ENCODE measurements at places on chromosomes 12 and 14.

GRCh38 chr12:58452546-58452945, 467.8 kb downstream of the LRIG3 start:
- DNase-seq = no peak

GRCh38 chr14:30389134-30389876, 169.7 kb upstream of the G2E3 start:
- DNase-seq = no peak

GRCh38 chr12:49543914-49544815, 5.3 kb downstream of the KCNH3 start:
- DNase-seq = no peak

DNA sequence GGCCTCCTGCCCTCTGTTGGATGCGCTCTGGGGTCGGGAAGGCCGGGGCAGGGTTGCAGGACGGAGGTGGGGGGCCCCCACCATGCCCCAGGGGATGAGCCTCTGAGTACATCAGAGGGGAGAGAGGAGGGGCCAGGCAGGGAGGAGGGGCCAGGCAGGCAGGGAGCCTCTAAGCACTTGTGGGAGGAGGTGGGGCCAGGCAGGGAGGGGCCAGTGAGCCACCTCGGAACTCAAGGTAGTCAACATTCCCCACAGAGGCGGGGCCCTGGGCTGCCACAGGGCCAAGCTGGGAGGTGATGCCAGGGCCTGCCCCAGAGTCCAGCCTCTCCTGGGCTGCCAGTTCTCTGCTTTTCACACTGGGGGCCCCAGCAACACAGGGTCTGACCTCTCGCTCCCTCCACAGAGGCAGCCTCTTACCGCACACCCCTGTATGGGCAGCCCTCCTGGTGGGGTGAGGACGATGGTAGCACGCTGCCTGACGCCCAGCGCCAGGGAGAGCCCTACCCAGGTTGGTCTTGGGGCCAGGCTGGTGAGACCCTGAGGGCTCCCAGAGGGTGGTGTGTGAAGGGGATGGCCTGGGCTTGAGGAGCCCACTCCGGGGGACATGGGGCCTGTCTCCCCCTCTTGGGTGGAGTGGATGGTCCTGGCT, 17.4 kb downstream of the CEP170B start:
- peak; percentile 34 for DNase-seq

DNA sequence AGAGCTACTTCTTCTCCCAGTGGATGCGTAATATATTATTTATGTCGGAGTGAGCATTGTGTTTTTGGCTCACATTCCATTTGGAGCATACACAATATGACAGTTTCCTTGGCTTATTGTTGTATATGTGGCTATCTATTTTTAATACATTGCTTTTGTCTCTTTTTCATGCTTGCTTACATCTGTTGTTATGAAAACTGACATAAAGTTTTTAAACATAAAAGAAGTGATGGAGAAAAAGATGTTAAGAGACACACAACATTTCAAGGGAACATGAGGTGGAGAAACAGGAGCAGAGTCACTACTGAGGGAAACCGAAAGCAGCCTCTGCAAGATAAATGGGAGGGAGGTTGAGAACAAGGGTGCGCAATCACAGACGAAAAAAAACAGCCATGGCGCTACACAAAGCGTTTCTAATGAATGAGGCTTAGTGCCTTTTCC, 228.4 kb upstream of the NPAS3 start:
- DNase-seq = no peak

DNA sequence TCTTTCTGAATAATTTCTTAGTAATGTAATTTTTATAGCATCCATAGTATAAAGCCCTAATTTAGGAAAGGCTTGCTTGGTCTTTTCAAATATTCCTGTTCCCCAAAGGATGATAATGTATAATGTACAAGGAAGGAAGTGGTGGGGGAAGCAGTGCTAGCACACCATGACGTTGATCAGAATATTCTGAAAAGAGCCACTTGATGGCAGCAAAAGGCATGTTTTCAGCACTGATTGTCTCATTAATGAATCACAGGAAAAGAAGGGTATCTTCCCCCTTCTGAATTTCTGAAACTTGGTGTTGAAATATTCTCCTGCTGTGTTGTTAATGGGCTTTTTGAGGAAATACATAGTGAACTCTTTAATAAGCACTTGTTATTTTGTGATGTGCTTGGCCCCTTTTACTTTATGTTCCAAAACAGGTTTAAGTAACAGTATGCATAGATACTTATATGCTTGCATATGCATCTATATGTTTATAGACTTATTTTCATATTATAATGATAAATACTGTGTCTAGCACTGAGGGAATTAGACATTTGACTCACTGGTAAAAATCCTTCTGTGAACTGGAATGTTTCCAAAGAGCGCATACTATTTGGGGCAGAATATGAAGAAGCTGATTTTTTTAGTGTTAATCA, 122.0 kb downstream of the TMEM117 start:
- DNase-seq = peak; percentile 72

DNA sequence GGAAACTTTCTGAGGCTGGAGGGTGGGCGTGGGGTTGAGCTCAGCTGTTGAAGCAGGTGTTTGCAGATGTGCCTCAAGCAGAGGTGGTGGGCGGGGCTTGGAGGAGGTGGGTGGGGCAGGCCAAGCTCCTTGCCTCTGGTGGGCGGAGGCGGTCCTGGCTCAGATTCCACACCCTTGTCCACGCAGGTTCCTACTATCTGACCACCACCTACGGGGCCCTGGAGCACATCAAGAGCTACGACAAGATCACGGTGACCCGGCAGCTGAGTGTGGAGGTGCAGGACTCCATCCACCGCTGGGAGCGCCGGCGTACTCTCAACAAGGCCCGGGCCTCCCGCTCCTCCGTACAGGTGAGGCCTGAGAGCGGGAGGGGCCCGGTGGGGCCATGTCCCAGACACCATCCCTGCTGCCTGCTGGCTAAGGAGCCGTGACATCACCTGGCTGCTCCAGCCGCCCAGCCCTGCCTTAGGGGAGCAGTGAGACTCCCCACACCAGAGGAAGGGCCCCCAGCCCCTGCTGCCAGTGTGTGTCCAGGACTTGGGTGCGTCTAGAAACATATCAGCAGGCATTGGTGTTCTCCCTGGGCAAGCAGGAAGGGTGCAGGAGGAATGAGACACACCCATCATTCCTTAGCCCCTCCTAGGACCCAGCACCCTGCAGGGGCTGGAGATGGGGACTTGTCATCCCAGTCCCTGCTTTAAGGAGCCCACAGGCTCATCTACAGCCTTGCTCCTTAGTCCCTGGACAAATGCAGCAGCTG, 63.4 kb downstream of the LGMN start:
- DNase-seq = no peak

- peak; percentile 36 for DNase-seq
Measured at GRCh38 chr14:103880348-103881267, 33.2 kb upstream of the PPP1R13B start.

DNA sequence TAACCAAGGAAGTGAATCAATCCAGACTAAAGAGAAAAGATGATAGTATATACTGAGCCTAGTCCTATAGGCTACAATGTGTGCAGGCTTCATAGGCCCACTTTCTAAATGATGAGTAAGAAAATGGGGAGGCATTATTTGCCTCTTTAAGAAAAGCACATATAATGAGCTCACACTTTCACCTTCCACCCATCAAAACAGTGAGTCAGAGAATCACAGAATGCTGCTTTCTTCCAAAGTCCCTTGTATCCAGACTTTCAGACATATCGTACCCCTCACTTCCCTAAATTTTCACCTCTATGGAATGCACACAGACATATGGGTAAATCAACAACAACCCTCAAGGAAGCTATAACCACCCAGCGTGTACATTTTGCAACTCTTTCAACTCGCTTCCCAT, 286.4 kb upstream of the PRKD1 start:
- DNase-seq = no peak

- DNase-seq = no peak
Measured at GRCh38 chr12:75820848-75821578, 210.6 kb downstream of the PHLDA1 start.

DNA sequence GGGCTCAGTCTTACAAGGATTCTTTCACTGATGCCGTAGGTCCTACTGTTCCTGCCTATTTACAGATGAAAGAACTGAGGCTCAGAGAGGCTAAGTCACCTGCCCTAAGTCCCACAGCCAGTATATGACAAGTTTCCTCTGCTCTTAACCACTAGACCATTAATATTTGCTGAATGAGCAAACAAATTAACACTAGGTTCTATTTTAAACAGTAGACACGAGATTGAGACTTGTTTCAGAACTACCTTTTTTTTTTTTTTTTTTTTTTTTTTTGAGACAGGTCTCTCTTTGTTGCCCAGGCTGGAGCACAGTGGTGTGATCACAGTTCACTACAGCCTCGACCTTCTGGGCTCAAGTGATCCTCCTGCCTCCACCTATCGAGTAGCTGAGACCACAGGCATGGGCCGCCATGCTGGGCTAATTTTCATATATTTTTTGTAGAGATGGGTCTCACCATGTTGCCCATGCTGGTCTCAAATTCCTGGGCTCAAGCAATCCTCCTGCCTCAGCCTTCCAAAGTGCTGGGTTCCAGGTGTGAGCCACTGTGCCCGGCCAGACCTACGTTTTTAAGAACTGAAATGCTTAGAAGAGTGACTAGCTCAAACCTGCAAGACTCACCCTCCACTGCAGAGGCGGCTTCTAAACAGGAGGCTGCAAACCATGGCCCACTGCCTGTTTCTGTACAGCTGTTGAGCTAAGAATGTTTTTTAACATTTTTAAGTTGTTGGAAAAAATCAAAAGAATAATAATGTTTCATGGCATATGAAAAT, 12.9 kb downstream of the SYNE3 start:
- DNase-seq = no peak

DNA sequence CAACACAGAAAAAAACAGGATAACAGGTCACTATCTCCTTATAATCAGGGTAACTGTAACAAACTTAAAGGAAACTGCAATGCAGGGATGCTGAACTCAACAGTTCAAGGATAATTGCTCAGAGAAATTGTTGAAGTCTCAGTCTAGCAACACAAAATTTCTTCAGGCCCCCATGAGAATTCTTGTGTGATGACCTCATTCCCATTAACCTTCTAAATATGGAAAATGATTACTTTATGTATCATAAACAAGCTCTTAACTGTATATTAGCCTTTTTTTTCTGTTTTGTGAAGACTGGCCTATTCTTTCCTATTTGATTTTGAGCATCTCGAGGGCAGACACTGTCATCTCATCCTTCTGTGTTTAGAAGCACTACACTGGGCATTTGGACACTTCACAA, 47.1 kb downstream of the IGF1 start:
- DNase-seq = no peak

GRCh38 chr14:35571598-35571997, 37.6 kb downstream of the INSM2 start:
- no peak for DNase-seq

DNA sequence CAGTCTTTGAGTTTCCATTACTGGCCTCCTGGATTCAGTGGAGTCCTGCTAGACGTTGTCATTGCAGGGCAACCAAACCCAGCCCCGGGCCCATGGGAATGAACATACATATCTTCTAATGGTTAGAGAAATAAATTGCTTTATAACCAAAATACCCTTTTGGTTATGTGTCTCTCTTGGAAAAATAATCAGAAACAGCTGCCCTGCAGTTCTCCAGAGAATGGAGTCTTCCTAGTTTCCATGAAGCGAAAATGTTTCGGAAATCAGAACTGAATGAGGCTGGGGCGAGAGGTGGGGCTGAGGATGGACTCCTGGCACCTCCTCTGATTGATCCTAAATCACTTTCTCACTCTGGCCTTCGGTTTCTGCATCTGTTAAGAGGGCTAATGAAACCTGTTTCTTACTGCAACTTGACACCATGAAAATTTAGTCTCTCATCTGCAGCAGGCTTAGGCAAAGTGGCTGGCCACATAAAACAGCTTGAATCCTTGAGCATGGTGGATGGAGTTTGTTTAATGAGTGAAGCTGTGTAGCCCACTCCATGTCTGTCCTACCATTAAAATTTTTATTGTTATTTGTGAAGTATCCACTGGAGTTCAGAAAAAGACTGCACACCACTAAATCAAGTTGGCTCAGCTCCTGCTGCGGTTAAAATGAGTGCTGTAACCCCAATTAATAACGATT, 198.9 kb downstream of the CACNA1C start:
- peak; percentile 53 for DNase-seq

- DNase-seq = no peak
Measured at GRCh38 chr14:98189511-98189910, 1082.5 kb downstream of the BCL11B start.

DNA sequence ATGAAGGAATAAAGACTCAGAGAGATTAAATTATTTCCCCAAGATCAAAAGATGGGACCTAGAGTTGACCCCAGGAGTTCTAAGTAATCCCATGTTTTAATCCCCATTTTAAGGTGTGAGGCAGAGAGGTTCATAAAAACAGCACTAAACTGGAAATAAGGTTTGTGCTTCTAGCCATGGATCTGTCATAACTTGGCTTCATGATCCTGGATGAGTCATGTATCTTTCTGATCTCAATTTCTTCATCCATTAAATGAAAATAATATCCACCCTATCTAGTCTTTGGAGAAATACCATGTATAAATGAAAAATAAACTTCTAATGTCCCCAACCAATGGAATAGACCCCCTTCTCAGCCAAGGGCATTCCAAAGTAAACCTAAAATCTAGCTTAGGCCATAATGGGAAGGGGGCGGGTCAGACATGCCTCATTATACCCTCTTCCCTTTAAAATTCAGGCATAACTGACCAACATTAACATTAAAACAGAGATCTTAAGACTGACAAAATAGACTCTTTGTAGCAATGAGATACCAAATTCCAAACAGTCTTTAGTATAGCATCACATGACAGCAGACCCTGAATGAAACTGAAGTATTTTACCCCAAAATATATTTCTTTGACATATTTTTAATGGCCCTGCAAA, 47.8 kb downstream of the SLC41A2 start:
- DNase-seq = no peak
